ENCODE measurements at places on chromosomes 4 and X.
A peak's percentile ranks its signal among the peaks of the same experiment; 100 is the strongest.

GRCh38 chr4:65023883-65024670 lies 614.8 kb upstream of the TECRL start:
- no peak for DNase-seq

GRCh38 chr4:1266881-1267763 lies 18.2 kb upstream of the CTBP1 start:
- no peak for DNase-seq

- no peak for DNase-seq
Observed at GRCh38 chr4:73777612-73778011, 37.2 kb downstream of the CXCL8 start.

DNA sequence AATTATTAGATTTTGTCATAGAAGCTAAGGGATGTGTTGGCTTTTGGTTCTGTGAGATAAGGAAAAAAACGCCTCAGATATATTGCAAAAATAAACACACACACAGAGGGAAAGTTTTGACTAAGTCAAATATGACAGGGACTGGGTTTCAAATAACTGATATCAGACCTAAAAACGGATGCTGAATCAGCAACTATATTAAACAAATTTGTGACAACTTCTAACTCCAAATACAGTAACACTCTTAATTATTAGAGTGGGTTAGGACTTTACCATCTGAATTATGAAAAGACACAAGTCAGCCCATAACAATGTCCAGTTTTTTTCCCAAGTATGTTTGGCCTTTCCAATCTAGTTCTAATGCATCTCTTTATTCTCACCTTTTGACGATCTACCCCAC lies 2693.1 kb downstream of the ARAP2 start:
- no peak for DNase-seq

GRCh38 chr4:31737419-31737818 lies 1017.2 kb downstream of the PCDH7 start:
- no peak for DNase-seq

DNA sequence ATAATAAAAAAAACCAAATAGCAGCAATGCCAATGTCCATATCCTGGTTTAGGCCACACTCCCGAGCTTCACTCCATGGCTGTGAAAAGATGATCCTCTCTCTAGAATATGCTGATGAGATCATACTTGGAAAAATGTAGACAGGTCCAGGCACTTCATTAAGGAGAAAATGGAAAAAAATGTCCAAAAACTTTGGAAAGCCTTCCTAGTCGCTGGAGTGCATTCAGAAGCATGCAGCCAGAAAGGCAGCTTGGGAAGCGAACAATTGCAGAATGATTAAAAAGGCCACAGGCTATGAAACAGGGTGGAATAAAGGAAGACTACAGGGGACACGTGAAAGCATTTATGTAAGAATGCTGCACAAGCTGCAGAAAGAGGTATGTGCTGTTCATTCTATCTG lies 165.6 kb upstream of the HCCS start:
- no peak for DNase-seq

- no peak for DNase-seq
Observed at GRCh38 chr4:3783693-3784306, 17.6 kb downstream of the ADRA2C start.

- DNase-seq: no peak
Observed at GRCh38 chrX:67953658-67954057, 409.8 kb downstream of the AR start.

GRCh38 chr4:17961249-17961648 lies 60.3 kb downstream of the LCORL start:
- no peak for DNase-seq

- DNase-seq: no peak
Observed at GRCh38 chr4:184641451-184641850, 7.8 kb downstream of the CASP3 start.

DNA sequence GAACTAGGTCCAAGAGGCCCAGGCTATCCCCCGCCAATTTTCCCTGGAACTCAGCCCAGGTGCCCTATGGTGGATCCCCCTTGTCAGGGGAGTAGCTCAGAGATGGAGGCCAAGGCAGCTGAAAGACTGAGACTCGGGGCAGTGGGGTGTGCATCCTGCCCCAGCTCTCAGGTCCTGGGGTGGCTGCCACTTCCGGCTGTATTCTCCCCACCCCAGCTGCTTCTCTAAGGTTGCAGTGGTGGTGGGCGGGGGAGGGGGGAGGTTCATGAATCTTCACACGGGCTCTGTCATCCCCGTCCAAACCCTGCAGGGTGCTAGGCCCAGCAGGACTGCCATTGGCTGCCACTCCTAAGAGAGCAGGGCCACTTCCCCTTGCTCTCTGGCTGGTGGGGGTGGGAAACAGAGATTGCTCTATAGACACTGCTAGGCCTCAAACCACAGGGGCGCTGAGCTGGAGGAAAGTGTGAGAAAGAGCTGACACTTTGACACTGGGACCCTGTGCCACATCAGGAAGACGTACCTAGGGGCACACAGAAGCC lies 1.5 kb downstream of the SASH3 start:
- DNase-seq: no peak

DNA sequence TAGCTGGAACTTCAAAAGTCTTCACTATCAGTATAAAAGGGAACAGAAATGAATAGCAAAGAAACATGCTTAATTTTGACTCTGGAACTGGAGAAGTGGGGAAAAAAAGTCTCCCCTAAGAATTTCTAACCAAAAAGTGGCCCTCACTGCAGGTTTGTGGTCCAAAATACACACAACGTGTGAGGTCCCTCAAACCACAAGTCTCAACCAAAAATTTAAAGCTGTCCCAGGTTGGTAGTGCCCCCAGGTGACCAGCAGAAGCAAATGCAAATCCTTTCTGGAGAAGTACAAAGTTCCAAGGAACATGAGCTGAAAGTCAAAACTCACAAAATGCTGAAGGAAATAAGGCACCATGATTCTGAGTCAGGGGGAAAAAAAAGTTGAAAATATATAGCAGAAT lies 23.6 kb upstream of the VAMP7 start:
- no peak for DNase-seq

DNA sequence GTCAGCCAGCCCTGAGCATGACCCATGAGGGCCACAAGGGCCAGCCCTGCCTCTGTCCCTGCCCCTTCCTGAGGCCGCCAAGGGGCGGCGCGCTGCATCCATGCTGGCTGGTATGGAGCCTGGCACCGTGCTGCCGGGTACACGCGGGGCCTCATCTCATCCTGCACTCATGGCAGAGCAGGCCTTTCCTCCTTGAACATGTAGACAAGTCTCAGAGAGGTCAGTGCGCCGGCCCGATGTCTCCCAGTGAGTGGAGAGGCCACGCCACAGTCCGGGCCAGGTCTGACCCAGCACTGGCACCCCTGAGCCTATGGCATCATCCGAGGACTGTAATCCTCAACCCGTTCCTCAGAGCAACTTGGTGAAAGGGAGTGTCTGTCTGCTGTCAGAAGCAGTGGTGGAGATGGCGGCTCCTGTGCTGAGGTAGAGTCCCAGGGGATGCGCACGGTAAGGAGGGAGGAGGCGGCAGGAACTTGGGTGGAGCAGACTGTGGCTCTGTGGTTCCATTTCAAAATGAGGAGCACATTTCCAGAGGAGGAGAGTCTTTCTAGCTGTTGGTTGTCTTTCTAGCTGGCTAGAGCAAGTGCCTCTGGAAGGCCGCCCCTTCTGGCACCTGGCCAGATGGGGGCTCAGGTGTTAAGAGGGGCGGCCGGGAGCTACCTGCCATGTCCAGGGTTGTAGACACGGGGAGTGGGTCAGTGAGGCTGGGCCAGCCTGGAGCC lies 32.8 kb downstream of the TRMT44 start:
- no peak for DNase-seq

- no peak for DNase-seq
Observed at GRCh38 chr4:115720611-115721010, 607.2 kb upstream of the NDST4 start.

- DNase-seq: peak; percentile 73
Observed at GRCh38 chr4:81698538-81699296, 227.0 kb upstream of the RASGEF1B start.

DNA sequence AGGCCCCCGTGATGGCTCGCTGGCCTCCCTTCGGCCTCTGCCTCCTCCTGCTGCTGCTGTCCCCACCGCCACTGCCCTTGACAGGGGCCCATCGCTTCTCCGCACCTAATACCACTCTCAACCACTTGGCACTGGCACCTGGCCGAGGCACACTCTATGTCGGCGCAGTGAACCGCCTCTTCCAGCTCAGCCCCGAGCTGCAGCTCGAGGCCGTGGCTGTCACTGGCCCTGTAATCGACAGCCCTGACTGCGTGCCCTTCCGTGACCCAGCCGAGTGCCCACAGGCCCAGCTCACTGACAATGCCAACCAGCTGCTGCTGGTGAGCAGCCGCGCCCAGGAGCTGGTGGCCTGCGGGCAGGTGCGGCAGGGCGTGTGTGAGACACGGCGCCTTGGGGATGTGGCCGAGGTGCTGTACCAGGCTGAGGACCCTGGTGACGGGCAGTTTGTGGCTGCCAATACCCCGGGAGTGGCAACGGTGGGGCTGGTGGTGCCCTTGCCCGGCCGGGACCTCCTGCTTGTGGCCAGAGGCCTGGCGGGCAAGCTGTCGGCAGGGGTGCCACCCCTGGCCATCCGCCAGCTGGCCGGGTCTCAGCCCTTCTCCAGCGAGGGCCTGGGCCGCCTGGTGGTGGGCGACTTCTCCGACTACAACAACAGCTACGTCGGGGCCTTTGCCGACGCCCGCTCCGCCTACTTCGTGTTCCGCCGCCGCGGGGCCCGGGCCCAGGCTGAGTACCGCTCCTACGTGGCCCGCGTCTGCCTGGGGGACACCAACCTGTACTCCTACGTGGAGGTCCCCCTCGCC lies 3.0 kb downstream of the PLXNB3 start:
- DNase-seq: no peak

DNA sequence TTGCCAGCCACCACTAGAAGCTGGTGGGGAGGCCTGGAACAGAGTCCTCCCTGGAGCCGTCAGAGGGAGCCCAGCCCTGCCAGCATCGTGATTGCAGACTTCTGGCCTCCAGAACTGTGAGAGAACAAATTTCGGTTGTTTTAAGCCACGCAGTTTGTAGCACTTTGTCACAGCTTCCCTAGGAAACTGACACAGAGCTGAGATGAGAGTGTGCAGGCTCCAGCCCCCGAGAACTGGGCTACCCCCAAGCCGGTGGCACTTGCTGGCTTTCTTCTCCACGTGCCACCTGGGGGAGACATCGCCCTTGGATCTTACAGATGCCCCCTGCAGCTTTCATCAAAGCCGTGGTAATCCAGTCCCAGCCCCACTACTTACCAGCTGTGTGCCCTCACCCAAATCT lies 83.7 kb downstream of the PPP2R2C start:
- no peak for DNase-seq

DNA sequence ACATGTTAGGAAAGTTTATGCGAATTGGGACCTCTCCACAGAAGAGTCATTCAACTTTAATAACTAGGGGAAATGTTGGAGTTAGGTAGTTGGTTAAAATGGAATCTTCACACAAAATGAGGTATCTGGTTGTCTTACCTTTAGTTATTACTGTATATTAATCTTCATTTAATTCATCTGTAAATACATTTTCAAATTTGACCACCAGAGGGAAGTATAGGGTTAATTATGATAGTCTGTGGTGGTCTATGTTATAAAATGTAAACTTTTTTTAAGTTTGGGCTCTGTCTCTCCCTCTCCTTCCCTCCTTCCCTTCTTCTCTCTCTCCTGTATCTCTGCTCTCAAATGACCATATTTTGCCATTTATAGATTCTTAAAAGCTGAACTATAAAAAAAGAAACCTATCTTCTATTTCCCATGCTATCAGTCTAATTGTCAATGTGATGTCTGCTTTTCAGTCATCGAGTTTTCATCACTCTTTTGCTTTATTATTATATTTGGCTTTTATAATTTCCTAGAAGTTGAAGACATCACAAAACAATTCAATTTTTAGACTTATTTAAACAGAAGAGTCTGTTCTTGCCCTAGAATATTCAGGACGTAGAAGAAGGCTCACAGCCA lies 49.8 kb downstream of the TMEM144 start:
- DNase-seq: peak; percentile 16

DNA sequence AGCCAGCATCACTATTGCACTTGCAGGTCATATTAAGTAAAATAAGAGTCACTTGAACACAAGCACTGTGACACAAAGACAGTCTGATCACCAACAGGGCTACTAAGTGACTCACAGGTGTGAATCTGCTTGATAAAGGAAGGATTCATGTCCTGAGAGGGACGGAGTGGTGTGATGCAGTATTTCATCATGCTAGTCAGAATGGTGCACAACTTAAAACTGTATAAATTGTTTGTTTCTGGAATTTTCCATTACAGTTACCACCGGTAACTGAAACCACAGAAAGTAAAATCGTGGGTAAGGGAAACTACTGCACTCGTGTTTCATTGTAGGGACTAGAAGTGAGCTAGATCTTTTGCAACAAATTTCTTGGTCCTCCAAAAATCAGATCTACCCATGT lies 109.7 kb downstream of the ELOVL6 start:
- no peak for DNase-seq

DNA sequence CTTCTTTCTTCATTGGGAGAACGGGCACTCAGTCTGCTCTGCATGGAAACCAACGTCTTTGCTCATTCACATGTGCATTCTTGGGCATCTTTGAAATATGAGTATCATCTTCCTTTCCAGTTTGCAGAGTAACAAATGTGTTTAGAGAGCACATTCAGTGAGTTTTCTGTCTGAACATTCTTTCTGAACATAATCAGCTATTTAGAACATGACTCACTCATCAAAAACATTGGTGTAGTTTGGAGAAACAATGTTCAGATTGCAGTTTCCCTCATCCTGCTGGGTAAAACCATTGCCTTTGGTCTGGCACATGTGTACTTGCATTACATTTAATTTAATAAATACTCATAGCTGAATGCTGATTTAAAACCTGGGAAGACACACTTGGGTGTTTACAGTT lies 81.5 kb upstream of the F9 start:
- no peak for DNase-seq

GRCh38 chr4:137705171-137705783 lies 173.0 kb upstream of the PCDH18 start:
- no peak for DNase-seq

GRCh38 chrX:68719904-68720614 lies 72.6 kb downstream of the STARD8 start:
- no peak for DNase-seq

GRCh38 chrX:41889317-41890025 lies 33.9 kb downstream of the CASK start:
- no peak for DNase-seq

GRCh38 chrX:3252744-3253143 lies 93.7 kb downstream of the MXRA5 start:
- no peak for DNase-seq

DNA sequence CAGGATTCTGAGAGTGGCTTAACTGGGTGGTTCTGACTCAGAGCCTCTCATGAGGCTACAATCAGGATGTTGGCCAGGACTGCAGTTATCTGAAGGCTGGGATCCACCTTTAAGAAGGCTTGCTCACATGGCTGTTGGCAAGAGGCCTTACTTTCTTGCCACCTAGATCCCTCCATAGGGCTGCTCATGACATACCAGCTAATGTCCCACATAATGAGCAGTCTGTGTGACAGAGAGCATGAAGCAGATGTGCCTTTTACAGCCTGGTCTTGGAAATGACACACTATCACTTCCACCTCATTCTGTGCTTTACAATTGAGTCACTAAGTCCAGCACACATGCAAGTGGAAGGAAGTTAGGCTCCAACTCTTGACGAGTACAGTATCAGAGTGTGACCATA lies 4.3 kb upstream of the RBM3 start:
- DNase-seq: no peak

Measured in NCI-H1930 (cell line).